ENCODE measurements at places on chromosomes 16 and 17.

GRCh38 chr17:65633988-65634387 is 72.5 kb upstream of the AXIN2 start:
- DNase-seq = no peak

GRCh38 chr16:71855937-71856662 is 10.3 kb downstream of the ATXN1L start:
- peak; percentile 34 for DNase-seq

GRCh38 chr17:1026599-1026975 is 29.7 kb downstream of the TIMM22 start:
- no peak for DNase-seq

- DNase-seq = no peak
These were observed 18.9 kb upstream of the RAP1GAP2 start for GRCh38 chr17:2777242-2777867.

DNA sequence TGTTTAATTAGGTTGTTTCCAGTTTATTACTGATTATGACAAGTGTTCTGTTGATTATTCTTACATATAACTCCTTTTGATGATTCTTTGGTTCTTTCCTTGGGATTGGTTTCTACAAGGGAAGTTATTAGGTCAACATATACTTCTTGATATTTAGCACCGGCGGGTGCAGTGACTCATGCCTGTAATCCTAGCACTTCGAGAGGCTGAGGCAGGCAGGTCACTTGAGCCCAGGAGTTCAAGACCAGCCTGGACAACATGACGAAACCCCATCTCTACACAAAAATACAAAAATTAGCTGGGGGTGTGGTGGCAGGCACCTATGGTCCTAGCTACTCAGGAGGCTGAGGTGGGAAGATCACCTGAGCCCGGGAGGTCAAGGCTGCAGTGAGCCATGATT is 120.2 kb upstream of the HAS3 start:
- no peak for DNase-seq

DNA sequence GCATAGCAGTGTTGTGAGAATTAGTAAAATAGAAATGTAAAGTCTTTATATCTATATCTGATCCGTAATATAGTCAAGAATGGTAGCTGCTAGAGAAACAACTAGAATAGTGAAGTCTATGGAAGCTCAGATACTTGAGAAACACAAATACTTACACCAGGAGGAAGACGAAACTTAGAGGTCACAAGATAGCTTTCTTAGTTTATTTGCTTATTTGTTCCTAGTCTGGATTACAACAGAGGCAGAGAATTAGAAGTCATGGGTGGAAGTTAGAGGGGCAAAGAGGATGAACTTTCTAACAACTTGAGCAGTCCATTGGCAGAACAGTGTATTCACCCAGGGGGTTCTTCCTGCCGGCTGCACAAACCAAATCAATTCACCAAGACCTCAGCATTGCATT is 13.9 kb downstream of the GNGT2 start:
- DNase-seq = no peak

GRCh38 chr17:7336240-7337175 is at the start of gene ACAP1:
Gene ACAP1 (plus strand): TSS chr17:7336529. CDS start chr17:7336735, 206 bp downstream.
- DNase-seq = peak; percentile 85

DNA sequence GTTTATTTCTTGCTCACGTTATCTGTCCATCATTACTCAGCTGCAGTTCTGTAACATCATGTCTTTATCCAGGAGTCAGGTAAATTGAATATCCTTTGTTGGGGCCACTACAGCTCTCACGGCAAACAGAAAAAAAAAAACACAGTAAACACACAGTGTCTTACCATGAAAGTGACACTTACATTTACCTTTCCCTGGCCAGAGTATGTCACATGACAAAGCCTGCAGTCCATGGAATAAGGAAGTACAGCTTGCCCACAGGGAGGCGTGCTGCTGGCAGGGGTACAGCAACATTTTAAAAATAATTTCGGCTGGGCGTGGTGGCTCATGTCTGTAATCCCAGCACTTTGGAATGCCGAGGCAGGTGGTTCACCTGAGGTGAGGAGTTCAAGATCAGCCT is 85.7 kb upstream of the HS3ST4 start:
- DNase-seq = no peak

GRCh38 chr16:7405166-7405565 is 72.5 kb downstream of the RBFOX1 start:
- no peak for DNase-seq
